Kidney capillary endothelial cell (primary cell): ENCODE measurements at places on chromosomes 16 and 17.

DNA sequence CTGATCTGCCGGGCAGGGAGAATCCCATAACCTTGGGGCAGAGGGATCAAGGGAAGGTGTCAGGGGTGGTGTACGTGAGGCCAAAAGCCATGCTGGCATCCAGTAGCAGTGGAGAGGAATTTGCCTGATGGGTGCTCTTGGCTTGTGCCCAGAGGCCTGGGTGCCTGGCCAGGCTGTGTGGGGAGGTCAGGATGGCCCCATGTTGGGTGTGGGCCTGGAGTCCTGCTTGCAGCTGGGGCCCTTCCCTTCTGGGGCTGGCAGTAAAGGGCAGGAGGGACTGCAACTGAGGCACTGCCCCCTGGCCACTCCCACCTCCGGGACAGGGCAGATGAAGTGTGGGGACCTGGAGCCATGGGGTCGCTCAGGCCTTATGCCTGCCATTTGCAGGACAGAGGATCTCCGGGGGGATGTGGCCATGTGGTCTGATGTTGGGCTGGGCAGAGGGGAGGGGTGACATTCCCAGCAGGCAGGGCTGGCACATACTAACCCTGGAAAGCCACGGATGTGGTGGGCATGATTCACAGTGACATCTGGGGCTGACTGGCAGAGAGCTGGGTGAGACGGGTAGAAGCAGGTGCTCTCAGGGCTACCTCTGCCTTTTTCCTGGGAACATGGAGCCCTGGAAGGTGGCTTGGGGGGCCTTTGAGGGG, 3.5 kb downstream of the FMNL1 start:
- no peak for DNase-seq

GRCh38 chr17:63976702-63977101, 4.0 kb upstream of the SCN4A start:
- no peak for DNase-seq

GRCh38 chr16:4890686-4891085, 43.4 kb downstream of the UBN1 start:
- no peak for DNase-seq

- no peak for DNase-seq
These were observed 54.6 kb downstream of the ABCC12 start for GRCh38 chr16:48101069-48101674.

DNA sequence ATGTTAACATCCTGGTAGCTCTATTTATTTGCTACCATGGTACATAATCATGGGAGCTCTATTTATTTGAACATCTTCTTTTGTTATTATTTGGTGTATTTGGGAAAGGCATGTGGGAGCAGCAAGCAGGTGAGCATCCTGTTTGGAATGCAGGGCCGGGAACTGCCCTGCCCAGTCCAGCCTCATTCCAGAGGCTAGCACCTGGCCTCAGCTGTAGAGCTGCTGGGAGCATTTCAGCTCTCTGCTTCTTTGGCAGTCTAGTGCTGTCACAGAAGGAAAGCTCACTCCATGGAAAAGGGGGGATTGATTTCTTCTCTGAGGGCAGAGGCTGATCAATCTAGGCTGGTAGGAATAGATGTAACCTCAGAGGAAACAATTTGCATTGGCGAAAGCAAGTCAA, 112.5 kb downstream of the WWOX start:
- DNase-seq: no peak

DNA sequence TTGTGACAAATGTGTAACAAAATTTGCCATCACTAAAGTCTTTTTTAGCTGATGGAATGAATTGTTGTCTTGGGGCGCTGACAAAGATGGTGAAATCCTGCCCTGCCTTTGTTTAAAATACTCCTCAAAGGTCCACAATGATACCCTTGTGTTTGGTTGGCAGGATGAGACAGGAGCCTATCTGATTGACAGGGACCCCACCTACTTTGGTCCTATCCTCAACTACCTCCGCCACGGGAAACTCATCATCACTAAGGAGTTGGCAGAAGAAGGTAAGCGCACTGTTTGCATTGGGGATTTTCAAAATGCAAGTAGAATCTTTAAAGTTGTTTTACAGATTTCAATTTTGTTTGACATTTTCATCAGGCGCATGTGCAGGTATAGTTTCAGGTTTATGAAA, 2.0 kb downstream of the KCTD2 start:
- no peak for DNase-seq

- no peak for DNase-seq
These were observed 2.0 kb downstream of the RGS11 start for GRCh38 chr16:273547-274421.

- DNase-seq: no peak
These were observed 920 bp upstream of the ZCCHC14 start for GRCh38 chr16:87493608-87494280.

GRCh38 chr16:10728003-10728887, 15.4 kb upstream of the NUBP1 start:
- DNase-seq: no peak

GRCh38 chr16:86581458-86581857, 3.1 kb downstream of the FOXL1 start:
- no peak for DNase-seq

DNA sequence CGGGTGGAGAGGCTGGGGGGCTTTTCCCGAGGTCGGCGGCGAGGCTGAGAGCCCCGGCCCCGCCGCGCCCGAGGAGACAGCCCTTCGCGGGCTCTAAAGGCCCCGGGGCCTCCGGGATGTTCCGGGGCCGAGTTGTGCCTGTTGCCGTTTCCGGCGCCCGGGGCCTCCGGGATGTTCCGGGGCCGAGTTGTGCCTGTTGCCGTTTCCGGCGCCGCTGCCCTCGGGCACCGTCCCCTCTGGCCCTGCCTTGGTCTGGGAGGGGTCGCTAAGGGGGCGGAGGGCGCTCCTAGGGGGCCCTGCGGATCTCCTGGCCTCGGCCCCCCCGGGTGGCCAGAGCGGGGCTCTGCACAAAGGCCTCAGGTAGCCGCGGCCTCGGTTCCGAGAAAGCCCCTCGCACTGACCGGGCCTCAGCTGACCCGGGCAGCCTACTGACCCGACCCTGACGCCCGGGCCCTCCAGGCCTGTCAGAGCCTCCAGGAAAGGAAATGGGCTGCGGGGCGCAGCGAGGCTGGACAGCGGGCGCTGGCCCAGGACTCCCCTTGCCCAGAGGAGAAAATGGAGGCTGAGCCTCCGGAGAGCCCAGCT, 24.2 kb downstream of the ACTG1 start:
- no peak for DNase-seq

DNA sequence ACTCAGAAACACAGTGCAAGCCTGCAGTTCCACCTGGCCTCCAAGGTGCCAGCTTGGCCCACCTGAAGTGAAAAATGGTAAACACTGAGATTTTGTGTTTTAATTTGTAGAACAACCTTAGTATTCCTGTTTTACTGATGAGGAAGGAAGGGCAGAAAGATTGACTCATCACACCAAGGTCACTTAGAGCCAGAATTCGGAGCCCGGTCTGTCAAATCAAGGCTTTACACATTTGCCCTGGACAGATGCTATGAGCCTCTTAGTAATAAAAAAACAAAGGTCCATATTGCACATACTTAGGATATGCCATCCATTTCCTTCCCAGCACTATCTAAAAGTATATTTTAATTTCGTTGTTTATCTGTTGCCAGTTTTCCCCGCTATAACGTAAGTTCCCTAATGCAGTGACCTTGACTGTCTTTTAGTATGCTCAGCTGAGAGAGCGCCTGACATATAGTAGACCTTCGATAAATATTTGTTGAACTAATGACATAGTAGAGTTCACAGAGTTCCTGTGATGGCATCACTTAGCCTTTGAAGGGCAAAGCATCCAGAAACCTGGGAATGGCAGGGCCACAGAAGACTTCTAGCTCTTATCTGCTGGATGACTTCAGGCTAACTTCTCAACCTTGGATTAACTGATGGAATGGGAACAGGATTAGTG, 7.2 kb upstream of the TBKBP1 start:
- peak; percentile 53 for DNase-seq

DNA sequence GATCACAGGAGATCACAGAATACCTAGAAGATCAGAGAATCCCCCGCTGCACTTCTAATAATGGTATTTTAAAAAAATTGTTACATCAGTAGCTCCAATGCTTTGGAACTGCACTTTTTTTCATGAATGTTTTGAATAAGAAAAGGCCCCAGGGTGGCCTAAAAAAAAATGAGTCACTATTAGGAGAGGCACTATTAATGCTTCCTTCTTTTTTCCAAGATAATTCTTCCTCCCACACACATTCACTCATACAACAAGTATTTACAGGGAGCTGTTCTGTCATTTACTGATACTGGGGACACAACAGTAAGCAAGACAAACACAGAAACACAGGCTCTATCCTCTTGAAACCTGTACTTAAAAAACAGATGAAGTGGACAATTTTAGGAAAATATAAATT, 675 bp upstream of the PDZD9 start:
- peak; percentile 10 for DNase-seq

- no peak for DNase-seq
These were observed 37.5 kb downstream of the CREBBP start for GRCh38 chr16:3842994-3843393.

DNA sequence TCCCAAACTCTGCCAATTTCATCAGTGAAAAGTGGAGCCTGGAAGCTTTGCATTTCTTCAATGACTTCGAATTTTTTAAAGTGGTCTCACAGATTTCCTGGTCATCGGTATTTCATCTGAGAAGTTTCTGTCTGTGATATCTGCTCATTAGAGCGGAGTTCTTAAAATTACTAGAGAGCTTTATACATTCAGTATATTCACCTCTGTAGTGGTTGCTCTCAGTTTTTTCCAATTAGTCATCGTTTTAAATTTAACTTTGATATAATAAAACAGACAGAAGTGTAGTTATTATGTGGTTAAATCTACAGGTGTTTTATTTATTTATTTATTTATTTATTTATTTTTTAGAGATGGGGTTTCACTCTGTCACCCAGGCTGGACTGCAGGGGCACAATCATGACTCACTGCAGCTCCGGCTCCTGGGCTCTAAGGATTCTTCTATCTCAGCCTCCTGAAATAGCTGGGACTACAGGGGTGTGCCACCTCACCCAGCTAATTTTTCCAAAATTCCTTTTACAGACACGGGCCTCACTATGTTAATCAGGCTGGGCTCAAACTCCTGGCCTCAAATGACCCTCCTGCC, 16.0 kb downstream of the ARHGAP17 start:
- no peak for DNase-seq

DNA sequence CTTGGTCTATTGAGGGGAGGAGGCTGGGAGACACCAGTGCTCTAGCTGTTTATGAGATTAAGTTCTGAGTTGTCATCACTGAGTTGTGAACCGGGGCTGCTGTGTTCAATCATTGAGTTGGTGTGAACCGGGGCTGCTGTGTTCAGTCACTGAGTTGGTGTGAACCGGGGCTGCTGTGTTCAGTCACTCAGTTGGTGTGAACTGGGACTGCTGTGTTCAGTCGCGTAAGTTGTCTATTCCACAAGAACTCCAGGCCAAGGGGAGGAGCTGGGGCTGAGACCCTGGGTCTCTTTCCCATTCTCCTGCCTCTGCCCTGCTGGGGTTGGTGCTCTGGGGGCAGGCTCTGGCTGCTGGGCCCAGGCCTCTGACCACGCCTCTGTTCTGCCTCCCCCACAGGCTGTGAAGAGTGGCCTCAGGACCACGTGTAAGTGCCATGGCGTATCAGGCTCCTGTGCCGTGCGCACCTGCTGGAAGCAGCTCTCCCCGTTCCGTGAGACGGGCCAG, 24.5 kb downstream of the WNT9B start:
- no peak for DNase-seq

DNA sequence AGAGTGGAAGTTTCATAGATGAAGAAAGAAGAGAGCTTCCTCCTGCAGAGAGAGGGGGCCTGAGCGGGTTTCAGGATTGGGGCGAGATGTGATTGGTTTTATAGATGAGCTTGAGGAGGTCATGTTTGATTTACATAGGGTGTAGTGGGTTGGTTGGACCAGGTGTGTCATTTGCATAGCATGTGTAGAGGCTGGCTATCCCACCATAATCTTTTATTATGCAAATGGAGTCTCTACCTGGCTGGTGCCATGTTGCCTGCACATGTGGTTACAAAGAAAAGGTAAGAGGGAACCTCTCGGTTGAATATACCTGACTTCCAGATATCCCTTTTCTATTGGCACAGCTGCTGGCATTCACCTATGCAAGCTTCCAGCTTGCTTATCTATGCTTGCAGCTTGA, 228.1 kb downstream of the BCAS3 start:
- DNase-seq: no peak

DNA sequence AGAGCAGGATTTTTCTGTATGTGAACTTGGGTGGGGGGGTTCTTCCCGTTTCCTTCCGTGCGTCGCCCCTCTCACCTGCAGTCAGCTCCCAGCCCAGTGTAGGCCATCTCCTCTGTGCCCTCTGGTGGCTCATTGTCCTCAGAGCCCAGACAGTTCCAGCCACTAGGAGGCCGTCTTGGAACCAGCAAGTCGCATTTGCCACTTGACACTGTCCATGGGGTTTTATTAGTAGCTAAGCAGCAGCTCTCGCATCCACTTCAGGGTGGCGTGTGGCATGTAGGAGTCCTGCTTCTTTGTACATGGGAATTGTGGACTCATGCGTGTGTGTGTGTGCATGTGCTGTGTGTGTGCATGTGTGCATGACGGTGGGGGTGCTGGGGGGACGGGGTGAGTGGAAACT, 74.0 kb downstream of the SEC14L1 start:
- no peak for DNase-seq

DNA sequence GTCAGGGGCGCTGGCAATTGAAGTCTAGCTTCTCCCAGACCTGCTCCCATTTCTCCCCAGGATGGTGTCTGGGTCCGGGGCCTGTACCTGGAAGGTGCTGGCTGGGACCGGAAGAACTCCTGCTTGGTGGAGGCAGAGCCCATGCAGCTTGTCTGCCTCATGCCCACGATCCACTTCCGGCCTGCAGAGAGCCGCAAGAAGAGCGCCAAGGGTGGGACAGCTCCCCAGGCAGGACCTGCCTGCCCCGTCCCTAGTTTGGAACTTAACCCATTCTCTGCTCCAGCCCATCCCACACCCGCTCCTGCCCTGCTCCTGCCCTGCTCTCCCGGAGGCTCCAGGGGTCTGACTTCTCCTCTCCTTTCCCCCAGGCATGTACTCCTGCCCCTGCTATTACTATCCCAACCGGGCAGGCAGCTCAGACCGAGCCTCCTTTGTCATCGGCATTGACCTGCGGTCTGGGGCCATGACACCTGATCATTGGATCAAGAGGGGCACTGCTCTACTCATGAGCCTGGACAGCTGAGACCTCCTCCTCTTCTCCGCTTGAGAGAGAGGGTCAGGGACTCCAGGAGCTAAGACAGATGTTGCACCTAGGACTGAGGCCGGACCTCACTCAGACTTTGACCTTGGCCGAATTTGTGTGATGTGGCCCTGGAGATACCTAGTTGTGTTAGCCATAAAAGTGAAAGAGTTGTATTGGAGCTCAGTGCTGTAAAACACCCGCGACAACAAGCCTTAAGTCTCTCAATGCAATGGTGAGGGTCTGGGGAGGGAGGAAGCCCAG, 814 bp upstream of the KDM6B start:
- no peak for DNase-seq
